ENCODE measurements at places on chromosomes 1 and 21. TPM values are rescaled to one million over a fixed set of nuclear protein-coding genes. Genes with fewer than 3 reads are reported as not detected.

- H3K27me3 ChIP-seq: peaks cover 22% of the 10 kb centered on the region
- no peak overlapping the region for H3K4me3 ChIP-seq
- no peaks in the 10 kb centered on the region for H3K36me3 ChIP-seq
- no peak overlapping the region for H3K27ac ChIP-seq
Measured at GRCh38 chr1:65151641-65152040, 3.6 kb downstream of the AK4 start.

GRCh38 chr1:191699343-191699742, 458.9 kb upstream of the RGS18 start:
- no peak overlapping the region for H3K4me3 ChIP-seq
- no peak overlapping the region for H3K27ac ChIP-seq
- DNase-seq: no peak
- H3K27me3 ChIP-seq: no peaks in the 10 kb centered on the region

GRCh38 chr1:90715309-90715708, 1.8 kb downstream of the BARHL2 start:
- H3K27ac ChIP-seq: no peak overlapping the region
- peaks cover 12% of the 10 kb centered on the region for H3K4me1 ChIP-seq
- no peak for DNase-seq
- H3K27me3 ChIP-seq: peaks cover 68% of the 10 kb centered on the region

Gene RNF186
- total RNA-seq: not detected

DNA sequence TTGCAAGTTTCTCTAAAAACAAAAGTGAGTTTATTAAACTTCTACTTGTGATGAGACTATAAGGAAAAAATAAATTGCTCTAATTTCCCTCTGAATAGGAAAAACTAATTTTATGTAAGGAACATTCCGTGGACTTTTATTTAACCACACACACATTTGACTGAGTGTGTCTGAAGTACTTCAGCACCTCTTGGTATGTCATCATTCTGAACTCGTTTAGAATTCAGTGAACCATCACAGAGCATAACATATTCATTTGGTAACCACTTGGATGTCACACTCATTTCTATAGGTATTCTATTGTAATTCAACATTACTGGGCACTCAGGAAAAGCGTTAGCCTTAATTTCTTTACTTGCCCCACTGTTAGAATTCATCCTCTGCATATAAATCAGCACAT, 79.1 kb downstream of the RGS21 start:
- no peak overlapping the region for H3K4me3 ChIP-seq
- DNase-seq: no peak
- no peaks in the 10 kb centered on the region for H3K4me1 ChIP-seq
- no peaks in the 10 kb centered on the region for H3K27me3 ChIP-seq

Gene DIPK1A
- total RNA-seq: 16.0 TPM

GRCh38 chr1:31944205-31945089, 6.3 kb upstream of the PTP4A2 start:
- peak overlapping the region; percentile 89 for H3K4me3 ChIP-seq
- no peaks in the 10 kb centered on the region for H3K27me3 ChIP-seq
- H3K36me3 ChIP-seq: no peaks in the 10 kb centered on the region
- DNase-seq: peak; percentile 75
- H3K27ac ChIP-seq: peak overlapping the region; percentile 91
- peaks cover 51% of the 10 kb centered on the region for H3K4me1 ChIP-seq

Gene AMPD1
- not detected for total RNA-seq

Gene NT5C1A
- total RNA-seq: not detected

Gene NHLH1
- total RNA-seq: 0.46 TPM

- H3K27ac ChIP-seq: no peak overlapping the region
- DNase-seq: no peak
- no peaks in the 10 kb centered on the region for H3K27me3 ChIP-seq
- no peaks in the 10 kb centered on the region for H3K36me3 ChIP-seq
- no peak overlapping the region for H3K4me3 ChIP-seq
Measured at GRCh38 chr1:18849261-18849711, 10.2 kb downstream of the TAS1R2 start.

Gene ARTN
- not detected for total RNA-seq

GRCh38 chr1:19683351-19683750, 18.7 kb downstream of the HTR6 start:
- no peak overlapping the region for H3K4me3 ChIP-seq
- H3K36me3 ChIP-seq: peaks cover 33% of the 10 kb centered on the region
- no peak for DNase-seq
- H3K27me3 ChIP-seq: no peaks in the 10 kb centered on the region
- H3K4me1 ChIP-seq: no peaks in the 10 kb centered on the region

Gene RNASEL
- total RNA-seq: 10.0 TPM

- no peak for DNase-seq
- no peak overlapping the region for H3K4me3 ChIP-seq
- no peaks in the 10 kb centered on the region for H3K36me3 ChIP-seq
- no peak overlapping the region for H3K27ac ChIP-seq
- peaks cover 37% of the 10 kb centered on the region for H3K27me3 ChIP-seq
Measured at GRCh38 chr1:54497338-54497737, 50.7 kb upstream of the ACOT11 start.

- peaks cover 28% of the 10 kb centered on the region for H3K4me1 ChIP-seq
- no peak overlapping the region for H3K4me3 ChIP-seq
- DNase-seq: no peak
- no peaks in the 10 kb centered on the region for H3K27me3 ChIP-seq
Measured at GRCh38 chr1:110038271-110038670, 3.8 kb downstream of the STRIP1 start.

DNA sequence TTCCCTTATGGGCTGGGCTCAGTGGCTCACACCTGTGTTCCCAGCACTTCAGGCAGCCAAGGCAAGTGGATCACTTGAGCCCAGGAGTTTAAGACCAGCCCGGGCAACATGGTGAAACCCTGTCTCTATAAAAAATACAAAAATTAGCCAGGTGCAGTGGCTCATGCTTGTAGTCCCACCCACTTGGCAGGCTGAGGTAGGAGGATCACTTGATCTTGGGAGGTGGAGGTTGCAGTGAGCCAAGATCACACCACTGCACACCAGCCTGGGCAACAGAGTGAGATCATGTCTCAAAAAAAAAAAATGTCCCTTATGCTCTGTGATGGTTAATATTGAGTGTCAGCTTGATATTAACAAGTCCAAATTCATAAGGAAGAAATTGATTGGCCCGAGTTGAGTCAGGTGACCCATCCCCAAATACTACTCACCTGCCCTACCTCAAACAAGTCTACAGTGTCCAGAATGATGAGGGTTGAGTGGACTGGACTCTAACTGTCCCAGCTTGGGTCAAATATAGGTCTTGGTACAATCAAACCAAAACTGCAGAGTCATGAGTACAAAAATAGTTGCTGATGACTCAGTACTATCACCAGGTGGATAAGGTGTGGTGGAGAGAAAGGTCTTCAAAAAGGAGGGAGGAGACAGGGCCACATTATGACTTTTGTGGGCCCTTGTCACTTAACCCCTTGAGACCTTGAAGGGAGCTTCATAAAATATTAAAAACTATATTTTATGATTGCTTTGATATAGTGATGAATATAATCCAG, 161.0 kb downstream of the ZNF326 start:
- no peak for DNase-seq
- no peak overlapping the region for H3K27ac ChIP-seq
- H3K27me3 ChIP-seq: peaks cover 2% of the 10 kb centered on the region
- H3K36me3 ChIP-seq: no peaks in the 10 kb centered on the region

Gene RNF19B
- total RNA-seq: 23.6 TPM

Data from activated B cell treated with CpG ODN at 0.5 μM for 24 hours (primary cell).